ENCODE measurements at places on chromosomes 12 and 14.

GRCh38 chr12:39074063-39074462 is 168.7 kb upstream of the CPNE8 start:
- DNase-seq = no peak

GRCh38 chr12:6469609-6470374 is 685 bp downstream of the VAMP1 start:
- DNase-seq = no peak

GRCh38 chr12:21631367-21631766 is 26.3 kb downstream of the LDHB start:
- DNase-seq = no peak

- no peak for DNase-seq
Observed at GRCh38 chr14:100649173-100649519, 61.9 kb upstream of the BEGAIN start.

GRCh38 chr12:1668833-1669543 is 21.9 kb upstream of the ADIPOR2 start:
- DNase-seq = no peak

DNA sequence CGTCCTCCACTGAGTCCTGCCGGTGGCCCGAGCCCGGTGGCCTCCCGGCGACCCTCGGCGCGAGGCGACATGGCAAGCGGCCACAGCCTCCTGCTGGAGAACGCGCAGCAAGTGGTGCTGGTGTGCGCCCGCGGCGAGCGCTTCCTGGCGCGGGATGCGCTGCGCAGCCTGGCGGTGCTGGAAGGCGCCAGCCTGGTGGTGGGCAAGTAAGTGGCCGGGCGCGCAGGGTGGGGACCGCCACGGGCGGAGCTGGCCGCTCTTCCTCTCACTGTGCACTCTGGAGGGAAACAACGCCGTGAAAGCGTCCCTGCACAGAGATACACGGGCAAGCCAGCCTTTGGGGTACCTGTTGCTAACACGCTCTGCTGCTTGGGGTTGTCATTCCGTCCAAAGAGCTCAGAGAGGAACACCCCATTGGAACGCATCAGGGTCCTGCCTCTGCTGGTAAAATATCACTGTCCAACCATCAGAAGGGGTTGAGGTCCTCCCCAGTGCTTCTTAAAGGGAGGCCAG is at the start of gene AMDHD1:
TSS of gene AMDHD1 (plus strand) at position 2 of the 513 bp plus-strand sequence. CDS start at position 70, 68 bp downstream.
- DNase-seq = no peak
